ENCODE measurements at places on chromosomes 7 and 10. TPM values are rescaled to one million over a fixed set of nuclear protein-coding genes. Genes with fewer than 3 reads are reported as not detected.

GRCh38 chr7:55569797-55570196, 2.5 kb downstream of the VOPP1 start:
- DNase-seq, result peak; percentile 68

DNA sequence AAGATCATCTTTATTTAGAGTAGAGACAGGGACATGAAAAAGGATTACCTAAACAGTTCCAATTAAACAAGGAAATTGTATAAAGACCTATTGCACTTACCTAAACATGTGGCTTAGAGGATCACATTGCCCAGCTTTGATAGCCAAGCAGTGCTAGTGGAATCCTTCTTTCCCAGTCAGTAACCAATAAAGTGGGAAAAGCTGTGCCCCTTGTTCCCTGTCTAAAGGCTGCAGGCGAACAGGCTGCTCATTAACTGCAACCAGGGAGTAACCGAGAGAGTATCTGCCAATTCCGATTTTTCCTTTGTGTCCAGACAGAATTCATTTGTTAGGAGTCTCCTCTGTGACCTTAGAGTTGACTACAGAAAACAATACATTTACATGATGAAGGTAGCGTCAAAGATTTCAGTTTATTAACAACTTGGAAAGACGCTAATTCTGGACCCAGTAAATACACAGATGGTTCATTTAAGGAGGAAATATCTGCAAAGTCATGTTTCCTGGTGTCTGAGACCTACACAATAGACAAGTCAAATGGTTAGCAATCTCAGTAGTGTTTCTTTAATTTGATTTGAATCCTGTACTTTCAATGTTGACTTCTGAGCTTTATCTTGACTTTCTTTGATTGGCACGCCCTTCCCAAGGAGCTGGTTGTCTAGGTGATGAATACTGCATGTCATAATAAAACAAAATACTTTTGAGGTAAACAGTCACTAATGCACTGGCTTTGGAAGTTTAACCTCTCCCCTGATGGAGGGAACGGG, 57.3 kb upstream of the MET start:
- DNase-seq, result no peak

- DNase-seq, result no peak
These were observed 812 bp downstream of the PROSER2 start for GRCh38 chr10:11823989-11824346.

DNA sequence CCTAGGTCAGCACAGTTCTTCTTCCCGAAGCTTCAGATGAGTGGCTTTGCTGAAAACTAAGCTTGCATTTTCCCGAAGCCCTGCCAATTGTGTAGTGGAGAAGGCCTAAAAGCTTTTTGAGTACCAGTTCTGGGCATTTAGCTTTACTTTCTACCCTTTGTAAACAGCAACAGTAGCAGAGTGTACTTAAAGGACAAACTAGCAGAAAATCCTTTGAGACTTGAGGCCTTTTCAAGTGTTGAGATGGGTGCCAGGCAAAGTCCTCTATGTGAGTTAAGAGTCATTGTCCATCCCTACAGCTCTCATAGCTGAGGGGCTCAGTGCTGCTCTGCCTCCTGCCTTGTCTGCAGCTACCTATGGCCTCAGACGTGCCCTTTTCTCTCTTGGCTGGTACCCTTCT, 368.2 kb downstream of the CCSER2 start:
- no peak for DNase-seq

GRCh38 chr10:111077785-111078504, 1.1 kb downstream of the ADRA2A start:
- DNase-seq, result peak; percentile 64

DNA sequence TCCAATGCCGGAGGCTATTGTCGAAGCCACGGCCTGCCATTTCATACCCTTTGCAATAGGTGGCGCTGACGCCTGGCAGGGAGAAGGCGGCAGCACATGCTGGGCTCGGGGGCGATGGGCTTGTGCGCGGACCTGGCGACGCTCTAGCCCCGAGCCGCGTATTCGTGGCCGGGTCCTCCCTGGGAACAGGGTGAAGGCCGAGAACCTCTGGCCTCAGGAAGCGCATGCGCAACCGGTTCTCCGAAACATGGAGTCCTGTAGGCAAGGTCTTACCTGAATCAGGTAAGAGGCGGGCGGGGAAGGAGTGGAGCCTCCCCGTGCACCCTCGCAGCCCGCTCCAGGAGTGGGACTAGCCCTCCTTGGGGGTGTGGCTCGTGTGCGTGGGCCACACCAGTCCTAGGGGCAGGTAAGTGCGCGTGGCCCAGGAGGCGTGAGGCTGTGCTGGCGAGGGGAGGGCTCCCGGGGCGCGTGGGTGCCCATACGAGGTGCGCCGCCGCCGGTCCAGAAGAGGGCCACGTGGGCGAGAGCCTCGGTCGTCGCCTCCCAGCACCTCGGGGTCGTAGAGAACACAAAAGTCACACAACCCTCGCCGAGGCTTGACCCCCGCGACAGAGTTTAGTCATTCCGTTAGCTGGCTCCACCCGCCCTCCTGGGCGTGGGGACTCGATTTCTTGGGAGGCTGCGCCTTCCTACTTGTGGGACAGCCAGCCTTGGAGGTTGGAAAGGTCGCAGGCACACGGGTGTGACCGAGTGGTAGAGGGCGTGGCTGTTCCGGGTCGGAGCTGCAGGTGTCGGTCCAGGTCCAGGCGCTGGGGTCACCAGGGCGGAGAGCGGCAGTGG, 5.6 kb upstream of the MEST start:
- DNase-seq, result peak; percentile 83

GRCh38 chr7:21084286-21084685, 297.6 kb upstream of the SP8 start:
- DNase-seq, result no peak

- DNase-seq, result no peak
These were observed 13.2 kb upstream of the CNOT4 start for GRCh38 chr7:135523146-135523545.

GRCh38 chr7:101740981-101741725, 76.3 kb upstream of the CUX1 start:
- peak; percentile 77 for DNase-seq

DNA sequence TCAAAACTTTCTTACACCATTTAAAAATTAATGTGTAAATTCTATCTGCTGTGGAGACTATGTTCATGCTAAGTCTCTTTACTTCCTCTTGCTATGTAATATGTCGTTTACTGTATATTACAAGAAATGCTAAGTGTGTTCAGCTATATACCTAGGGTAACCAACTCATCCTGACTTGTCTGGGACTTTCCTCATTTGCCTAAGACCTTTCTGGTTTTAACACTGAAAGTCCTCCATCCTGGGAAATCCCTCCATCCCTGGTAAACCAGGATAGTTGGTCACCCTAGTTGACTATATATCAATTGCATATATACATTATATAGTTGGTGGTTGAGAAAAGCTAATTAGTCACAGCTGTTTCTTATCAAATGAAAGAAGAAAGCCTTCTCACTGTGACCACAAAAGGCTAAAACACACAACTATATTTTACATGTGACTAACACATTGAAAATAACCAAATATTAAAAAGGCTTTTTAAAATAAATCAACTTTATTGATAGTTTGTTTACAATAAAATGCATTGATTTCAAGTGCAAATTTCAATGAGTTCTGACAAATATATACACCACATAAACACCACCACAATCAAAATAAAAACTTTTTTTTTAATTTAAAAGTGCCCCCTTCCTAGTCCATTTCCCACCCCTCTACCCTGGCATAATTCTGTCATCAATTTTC, 167.7 kb upstream of the INHBA start:
- no peak for DNase-seq

DNA sequence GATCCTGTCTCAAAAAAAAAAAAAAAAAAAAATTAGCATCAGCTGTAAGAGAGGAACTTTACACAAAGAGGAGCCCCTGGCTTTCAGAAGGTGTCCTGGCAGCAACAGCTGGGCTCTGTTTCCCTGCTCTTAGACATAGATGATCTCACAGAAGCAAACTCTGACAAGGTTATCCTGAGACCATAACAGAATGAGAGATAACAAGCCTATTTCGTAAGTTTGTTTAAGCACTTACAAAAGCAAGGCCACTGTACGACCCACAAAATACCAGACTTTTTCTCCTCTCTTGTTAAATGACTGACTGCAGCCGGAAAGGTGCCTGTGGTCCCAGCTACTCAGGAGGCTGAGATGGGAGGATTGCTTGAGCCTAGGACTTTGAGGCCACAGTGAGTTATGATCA, 33.3 kb upstream of the OTUD1 start:
- DNase-seq, result no peak

- no peak for DNase-seq
These were observed 1.4 kb downstream of the WBP1L start for GRCh38 chr10:102745157-102745556.

GRCh38 chr7:155861480-155861868, 49.2 kb upstream of the SHH start:
- DNase-seq, result no peak

DNA sequence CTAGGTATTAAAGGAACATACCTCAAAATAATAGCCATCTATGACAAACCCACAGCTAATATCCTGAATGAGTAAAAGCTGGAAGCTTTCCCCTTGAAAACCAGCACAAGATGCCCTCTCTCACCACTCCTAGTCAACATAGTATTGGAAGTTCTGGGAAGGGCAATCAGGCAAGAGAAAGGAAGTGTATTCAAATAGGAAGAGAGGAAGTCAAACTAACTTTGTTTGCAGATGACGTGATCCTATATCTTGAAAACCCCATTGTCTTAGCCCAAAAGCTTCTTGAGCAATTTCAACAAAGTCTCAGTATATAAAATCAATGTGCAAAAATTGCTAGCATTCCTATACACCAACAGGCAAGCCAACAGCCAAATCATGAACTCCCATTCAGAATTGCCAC, 131.3 kb downstream of the FANK1 start:
- DNase-seq, result no peak

The PPP1R3A gene
- total RNA-seq, result not detected

The PLXDC2 gene
- total RNA-seq, result not detected

The LGI1 gene
- total RNA-seq, result not detected

All from activated CD4-positive, alpha-beta T cell treated with anti-CD3 and anti-CD28 coated beads, Interleukin-2, amount 10 ng/mL, durations not matched to agents 24 days and 14 days (primary cell).